ENCODE measurements at places on chromosomes 12 and 14.

- DNase-seq = no peak
Observed at GRCh38 chr14:42428996-42429395, 822.3 kb downstream of the LRFN5 start.

DNA sequence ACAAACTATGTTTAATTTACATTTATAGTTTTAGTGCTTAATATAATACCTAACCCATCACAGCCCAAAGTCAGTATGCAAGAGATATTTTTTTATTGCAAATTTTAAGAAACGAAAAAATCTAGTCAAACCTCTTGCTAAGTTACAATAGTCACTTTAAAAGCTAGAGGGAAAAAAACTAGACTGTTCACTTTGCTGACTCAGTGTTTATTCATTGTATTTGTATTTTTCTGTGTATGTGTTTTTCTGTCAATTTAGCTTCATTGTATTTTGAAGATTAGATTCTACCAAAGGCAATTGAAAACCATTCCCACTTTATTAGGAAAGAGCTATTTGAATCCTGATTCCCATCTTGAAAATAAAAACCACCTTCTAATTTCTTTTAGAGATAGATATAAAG, 891.5 kb downstream of the SLC16A7 start:
- DNase-seq = no peak

DNA sequence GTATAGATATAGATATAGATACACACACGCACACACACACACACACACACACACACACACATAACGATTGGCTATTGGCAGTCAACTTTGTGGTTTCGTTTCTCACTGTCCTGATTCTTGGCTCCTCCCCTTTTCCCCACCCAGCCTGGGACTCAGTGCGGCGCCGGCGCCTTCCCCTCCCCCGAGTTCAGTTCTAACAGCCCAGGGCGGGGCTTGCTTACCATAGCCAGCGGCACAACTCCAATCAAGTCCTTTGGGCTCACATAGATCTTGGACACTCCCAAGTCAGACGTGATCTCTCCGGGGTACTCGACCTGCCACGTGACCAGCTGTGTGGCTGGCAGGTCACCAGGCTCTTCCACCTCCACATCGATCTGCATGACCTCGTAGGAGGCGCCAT, 484.1 kb downstream of the GLT1D1 start:
- DNase-seq = no peak

GRCh38 chr14:68878908-68879307, 86.0 kb upstream of the ZFP36L1 start:
- DNase-seq = no peak

DNA sequence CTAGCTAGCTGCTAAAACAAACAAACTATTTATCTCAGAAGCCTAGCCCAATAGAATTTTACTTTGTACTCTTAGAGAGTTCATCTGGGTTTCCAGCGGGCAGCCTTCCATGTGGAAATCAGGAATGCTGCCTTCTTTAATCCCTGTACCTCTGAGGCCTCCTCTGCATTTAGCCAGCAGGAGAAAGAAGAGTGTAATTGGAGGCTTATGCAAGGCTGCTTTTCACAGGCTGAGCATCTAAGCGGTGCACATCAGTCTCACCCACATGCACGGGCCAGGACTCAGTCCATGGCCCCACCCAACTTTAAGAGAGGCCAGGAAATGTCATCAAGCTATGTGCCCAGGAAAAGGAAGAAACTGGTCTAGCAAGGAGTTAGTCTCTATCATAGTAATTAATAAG, 14.0 kb upstream of the PTGDR start:
- DNase-seq = no peak
